CD4-positive, alpha-beta T cell treated with Interleukin-21 for 1 hour (primary cell): ENCODE measurements at places on chromosomes 11 and 22.

GRCh38 chr11:32154275-32154674 lies 63.4 kb downstream of the RCN1 start:
- peak; percentile 11 for DNase-seq

GRCh38 chr11:110473706-110474105 lies 44.0 kb downstream of the FDX1 start:
- no peak for DNase-seq

- no peak for DNase-seq
These were observed 331.2 kb downstream of the TMEM135 start for GRCh38 chr11:87368858-87369480.

DNA sequence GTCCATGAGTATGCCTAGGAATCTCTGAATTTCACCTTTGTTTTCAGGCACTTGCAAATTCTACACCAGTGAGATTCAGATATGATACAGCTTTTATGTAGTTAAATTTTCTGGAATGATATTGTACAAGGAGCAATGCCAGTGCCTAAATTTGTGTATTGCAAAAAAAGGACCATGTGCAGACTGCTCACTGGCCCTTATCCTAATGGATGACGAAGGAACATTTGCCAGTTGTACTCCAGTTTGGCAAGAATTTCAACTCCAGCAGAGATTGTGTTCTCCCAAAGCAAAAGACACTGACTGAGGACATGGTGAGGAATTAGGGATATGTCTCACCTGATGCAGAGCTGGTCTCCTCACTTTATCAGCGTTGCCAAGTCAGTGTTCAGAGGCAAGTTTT lies 8.6 kb downstream of the NAT10 start:
- DNase-seq, result no peak

DNA sequence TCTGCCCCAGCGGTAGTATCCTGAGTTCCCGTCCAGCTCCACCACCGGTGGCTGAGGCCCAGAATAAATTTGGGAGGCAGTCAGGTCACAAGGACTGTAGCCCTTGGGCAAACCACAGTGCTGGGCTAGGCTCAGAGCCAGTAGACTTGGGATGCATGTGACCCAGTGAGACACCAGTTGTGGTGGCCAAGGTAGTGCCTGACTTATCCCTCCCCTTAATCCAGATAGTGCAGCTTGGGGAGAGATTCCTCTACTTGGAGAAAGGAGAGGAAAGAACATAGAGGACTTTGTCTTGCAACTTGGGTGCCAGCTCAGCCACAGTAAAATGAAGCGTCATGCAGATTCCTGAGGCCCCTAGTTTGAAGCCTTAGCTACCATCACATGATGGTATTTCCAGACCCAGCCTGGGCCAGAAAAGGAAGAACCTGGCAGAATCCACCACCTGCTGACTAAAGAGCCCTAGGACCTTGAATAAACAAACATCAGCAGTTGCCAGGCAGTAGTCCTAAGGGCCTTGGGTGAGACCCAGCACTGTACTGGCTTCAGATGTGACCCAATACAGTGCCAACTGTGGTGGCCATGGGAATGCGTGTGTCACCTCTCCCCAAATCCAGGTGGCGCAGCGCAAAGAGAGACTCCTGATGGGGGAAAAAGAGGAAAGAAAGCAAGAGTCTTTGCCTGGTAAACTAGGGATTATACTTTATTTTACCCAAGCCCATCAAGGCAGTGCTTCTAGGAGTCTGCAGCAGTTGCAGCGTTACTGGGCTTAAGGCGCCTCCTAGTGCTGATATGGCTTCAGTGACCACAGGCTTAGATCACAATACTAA lies 17.0 kb upstream of the DDX10 start:
- DNase-seq, result peak; percentile 68

GRCh38 chr22:35586771-35587170 lies 30.4 kb downstream of the MB start:
- no peak for DNase-seq

- no peak for DNase-seq
These were observed 3.6 kb upstream of the OR2AT4 start for GRCh38 chr11:75100314-75100713.

GRCh38 chr11:58905721-58906547 lies 33.4 kb upstream of the GLYATL1 start:
- DNase-seq, result no peak

- peak; percentile 80 for DNase-seq
These were observed 27.3 kb downstream of the SLC1A2 start for GRCh38 chr11:35391922-35392688.

- DNase-seq, result no peak
These were observed 71.4 kb downstream of the BUD13 start for GRCh38 chr11:116701297-116701801.

DNA sequence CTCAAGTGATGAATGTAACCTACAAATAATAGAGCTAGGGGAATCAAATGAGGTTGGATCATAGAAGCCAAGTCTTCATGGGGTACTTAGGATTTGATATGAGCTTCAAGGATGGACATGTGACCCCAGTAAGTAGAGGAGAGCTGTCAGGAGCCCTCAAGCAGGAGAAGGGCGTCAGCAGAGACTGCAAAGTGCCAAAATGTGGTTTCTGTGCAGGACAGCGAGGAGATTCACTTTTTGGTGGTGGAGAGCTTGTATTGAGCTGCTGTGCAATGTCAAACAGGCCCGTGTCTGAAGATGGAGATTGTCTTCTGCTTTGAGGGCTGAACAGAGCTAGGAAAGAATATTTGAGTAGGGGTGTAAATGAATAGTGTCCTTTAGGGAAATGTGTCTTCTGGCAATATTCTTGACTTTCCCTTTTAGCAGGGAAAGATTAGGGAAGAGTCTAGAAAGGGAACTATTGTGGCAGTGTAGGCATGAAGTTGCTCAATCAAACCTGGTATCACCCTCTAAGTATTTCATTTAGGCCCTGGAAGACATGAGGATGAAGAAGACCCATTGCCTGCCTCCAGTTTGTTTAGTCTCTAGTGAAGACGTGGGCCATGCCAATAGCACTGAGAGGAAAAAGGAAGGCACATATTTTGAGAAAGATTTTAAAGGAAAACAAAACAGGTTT lies 31.2 kb upstream of the SORL1-AS1 start:
- DNase-seq, result no peak

GRCh38 chr11:8823174-8823742 lies 87.7 kb upstream of the AKIP1 start:
- no peak for DNase-seq

DNA sequence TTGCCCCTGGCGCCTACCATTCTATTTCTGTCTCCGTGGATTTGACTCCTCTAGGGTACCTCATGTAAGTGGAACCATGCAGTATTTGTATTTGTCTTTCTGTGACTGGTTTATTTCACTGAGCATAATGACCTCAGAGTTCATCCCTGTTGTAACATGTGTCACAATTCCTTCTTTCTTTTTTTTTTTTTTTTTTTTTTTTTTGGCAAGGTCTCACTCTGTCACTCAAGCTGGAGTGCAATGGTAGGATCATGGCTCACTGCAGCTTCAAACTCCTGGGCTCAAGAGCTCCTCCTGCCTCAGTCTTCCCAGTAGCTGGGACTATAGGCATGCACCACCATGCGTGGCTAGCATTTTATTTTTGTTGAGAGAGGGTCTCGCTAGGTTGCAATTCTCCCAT lies 74.0 kb upstream of the SEPTIN5 start:
- DNase-seq, result no peak

GRCh38 chr22:24398409-24398808 lies 29.0 kb upstream of the ADORA2A start:
- DNase-seq, result no peak

DNA sequence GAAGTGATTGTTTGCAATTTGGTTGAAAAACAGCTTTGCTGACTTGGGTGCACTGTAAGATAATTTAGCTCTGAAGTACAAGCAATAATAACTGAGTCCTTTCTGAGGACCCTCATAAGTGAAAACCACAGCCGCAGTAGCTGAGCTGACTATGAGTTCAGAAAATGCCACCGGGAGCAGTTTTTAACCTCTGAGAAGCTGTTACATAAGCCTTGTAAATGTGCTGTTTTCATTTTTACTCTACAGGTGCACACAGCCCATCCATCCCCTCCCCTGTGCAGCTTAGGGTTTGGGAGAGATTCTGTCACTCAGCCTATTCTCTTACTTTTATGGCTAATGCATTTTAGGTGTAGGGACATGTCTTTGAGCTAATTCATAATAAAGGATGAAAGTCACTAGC lies 255.5 kb upstream of the C11orf87 start:
- DNase-seq, result no peak

DNA sequence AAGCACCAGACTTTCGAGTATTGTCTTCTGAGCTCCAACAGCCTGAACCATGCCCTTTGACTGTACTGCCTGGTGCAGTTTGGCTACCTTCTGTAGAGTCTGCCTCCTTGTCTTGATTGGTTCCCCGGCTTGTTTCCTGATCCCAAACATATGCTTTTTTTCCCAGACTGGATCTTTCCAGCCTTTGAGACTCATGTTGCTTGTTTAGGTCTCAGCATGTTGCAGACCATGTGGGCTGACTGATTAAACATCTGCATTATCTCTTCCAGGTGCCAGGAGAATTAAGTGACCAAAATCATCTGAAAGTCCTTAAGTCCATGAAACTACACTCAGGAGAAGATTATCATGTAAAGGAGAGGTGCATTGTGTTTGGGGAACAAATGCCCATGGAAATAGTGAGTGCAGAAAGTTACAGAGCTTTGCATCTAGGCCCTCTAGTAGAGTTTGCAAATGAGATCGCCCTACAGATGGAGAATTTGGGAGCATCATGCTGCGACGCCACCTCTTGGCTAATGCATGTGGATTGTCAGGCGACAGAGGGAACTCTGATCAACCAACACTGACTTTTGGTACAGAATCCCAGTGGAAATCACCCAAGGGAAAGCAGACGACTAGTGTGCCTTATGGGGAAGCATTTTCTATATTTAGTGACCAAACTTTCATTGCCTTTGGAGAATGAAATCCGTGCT lies 188.8 kb downstream of the BLID start:
- no peak for DNase-seq
